Fibroblast of skin of right quadriceps (primary cell): ENCODE measurements at places on chromosomes 1 and 21.

DNA sequence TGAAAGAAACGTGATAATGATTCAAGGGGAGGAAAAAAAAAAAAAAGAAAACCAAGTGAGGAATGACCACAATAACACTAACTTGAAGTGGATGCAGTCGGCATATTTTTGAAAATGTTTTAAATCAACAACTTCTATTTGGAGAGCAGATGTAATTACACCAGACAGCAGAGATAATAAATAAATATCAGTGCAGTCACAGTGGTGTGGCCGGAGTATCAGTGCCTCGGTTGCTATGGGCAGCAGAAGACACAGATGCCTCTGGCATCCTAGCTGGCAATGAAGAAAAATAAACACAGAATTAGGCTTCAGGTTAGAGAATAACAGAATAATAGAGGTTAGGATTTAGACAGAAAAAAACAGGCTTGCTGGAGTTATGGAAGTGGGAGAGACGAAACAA is 888.3 kb downstream of the LTN1 start:
- no peak for DNase-seq

DNA sequence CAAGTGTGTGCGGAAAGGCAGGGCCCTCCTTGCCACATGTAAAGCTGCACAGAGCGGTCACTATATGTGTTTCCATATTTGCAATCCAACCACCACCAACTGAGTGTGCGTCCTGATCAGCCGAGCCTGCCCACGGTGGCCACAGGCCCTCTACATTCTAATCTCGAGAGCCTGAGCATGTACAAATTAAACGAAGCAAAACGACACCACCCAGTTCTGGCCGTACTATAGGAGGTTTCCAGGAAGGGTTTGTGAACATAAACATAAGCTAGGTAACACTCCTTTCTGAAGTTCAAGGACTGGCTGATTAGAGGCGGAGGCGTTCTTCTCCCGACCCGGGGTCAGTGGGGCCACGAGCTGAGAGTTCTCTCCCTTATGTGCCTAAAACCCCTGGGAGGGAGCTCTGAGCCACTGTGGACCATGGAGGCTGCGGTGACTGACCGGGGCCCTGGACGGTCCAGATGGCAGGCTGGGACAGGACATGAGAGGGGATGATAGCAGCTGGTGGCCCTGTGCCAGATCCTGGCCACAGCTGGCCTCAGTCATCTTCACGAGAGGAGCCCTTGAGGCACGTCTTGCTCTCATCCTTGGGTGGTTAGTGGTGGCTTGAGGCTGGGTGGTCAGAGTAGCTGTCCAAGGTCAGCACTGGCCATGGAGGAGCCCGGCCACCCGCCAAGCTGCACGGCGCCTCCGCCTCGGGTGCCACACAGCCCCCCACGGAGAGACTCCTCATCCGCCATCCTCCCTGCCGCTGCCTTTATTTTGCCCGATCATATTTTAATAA is 39.1 kb upstream of the TRAPPC10 start:
- no peak for DNase-seq

GRCh38 chr1:169844941-169845608 is 48.6 kb downstream of the SCYL3 start:
- peak; percentile 8 for DNase-seq

- DNase-seq = peak; percentile 86
These were observed 14.0 kb downstream of the RNF187 start for GRCh38 chr1:228500901-228501871.

DNA sequence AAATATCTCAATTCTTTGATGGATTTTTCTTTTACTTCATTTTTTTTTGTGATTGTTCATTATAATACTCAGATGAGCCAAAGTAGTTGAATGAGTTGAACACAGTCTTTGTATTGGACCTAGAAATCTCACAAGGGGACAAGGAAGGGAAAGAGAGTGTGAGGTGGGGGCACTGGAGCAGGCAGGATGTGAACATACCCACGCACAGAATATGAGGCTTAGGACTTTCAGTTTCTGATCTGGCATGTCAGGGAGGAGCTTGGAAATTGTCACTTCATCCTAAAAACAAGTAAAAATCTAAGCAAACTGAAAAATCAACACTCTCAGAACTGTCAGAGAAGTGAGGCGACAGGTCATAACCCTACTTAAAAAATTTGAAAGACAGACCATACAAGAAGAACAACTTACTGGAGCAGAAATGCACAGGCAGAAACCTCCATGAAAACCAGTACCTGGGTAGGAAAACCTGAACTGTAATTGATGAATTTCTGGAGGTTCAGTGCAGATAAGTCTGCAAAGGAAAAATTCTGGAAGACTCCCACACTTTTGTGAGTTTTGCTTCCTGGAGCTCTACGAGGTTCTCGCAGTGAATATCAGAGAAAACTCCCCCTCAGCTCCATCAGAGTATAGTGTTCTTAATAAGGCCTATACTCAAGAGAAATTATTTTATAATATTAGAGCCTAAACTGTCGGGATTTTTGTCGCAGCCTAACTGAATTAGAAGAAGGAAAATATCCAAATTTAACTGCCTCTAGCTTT is 3.6 kb upstream of the PTGS2 start:
- no peak for DNase-seq

DNA sequence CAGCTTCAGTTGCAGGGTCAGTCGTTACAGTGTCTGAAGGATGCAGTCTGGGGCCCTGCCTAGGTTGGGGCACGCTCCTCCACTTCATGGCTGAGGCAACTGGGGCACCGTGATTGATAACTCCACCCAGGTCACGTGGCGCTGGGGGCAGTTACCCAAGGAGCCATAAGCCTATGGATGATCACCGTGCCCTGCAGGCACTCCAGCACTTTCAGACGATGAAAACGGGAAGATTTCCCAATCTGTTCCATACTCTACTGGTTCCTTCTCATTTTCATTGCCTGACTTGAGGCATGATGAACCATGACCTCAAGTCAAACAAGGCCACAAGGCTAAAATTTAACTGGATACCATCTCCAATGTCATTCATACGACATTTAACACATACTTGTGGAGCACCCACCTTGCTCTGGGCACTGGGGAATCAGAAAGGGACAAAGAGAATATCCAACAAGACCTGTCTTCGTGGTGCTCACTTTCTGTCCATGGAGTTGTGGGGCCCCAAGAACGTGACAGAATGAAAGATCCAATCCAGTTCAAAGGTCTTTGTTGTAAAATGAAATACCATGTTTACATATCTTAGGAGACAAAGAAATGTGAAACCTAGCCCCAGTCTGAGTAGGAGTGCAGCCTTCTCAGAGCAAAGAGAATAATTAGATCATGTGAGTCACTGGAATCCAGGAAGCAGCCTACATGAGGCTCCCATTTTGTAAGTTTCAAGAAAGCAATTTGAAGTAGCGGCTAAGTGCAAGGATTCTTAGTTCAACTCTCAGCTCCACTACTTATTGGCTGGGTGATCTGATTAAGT is 39.4 kb upstream of the SPOCD1 start:
- DNase-seq = peak; percentile 56

DNA sequence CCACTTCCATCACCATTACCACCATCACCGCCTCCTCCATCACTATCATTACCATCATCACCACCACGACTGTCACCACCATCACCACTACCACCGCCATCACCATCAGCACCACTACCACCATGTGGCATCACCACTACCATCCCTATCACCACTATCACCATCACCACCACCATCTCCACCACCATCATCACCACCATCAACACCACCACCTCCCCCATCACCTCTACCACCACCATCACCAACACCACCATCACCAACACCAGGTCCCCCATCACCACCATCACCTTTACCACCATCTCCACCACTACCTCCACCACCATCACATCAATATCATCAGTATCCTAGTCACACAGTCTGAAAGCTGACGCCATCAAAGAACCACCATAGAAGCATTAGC is 39.9 kb upstream of the RIPK4 start:
- DNase-seq = no peak

GRCh38 chr1:210674151-210674550 is 345.4 kb downstream of the HHAT start:
- DNase-seq = no peak

DNA sequence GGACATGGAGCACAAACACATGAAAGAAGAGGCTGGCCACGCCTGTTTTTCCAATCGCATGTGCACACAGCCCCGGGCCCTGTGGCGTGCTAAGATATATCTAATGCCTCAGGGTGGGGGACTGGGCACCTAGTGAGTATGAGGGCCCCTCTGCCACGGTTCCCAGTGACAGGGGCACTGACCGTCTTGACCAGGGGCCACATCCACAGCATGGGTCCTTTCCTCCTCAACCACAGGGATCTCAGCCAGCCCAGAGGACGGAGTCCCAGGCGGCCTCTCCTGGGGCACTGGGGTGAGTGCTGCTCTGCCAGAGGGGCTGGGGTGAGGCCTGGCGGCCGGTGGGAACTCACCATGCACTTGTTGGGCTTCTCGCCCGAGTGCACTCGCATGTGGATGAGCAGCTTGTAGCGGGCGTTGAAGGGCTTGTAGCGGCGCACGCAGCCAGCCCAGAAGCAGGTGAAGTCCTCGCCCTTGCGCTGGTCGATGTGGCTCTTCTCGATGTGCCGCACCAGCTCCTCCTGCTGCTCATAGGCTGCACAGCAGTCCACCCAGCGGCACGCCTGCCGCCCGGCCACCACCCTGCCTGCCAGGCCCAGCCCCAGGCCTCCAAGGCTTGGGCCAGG is 134.7 kb downstream of the DMRTB1 start:
- no peak for DNase-seq

DNA sequence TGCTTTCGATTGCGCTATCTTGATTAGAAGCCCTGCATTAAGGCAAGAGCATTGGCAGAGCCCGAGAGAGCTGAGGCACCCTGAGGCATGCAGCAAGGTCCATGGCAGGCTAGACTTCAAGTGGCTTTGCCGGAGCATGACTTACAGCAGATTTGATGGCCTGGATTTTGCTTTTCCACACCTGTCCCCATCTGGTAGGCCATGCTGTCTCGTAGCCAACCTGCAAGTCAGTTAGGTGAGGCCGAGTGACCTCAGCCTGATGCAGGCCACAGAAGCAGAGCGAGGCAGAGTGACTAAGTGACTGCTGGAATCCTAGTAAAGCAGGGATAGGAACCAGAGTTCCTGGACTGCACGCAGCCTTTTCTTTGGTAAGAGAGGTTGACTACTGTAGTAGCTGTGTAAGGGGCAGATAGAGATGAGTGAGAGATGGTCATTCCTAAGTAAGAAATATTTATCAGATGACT is 148.9 kb downstream of the PBX1 start:
- DNase-seq = peak; percentile 78

- no peak for DNase-seq
These were observed 16.9 kb upstream of the PTTG1IP start for GRCh38 chr21:44890338-44890931.

DNA sequence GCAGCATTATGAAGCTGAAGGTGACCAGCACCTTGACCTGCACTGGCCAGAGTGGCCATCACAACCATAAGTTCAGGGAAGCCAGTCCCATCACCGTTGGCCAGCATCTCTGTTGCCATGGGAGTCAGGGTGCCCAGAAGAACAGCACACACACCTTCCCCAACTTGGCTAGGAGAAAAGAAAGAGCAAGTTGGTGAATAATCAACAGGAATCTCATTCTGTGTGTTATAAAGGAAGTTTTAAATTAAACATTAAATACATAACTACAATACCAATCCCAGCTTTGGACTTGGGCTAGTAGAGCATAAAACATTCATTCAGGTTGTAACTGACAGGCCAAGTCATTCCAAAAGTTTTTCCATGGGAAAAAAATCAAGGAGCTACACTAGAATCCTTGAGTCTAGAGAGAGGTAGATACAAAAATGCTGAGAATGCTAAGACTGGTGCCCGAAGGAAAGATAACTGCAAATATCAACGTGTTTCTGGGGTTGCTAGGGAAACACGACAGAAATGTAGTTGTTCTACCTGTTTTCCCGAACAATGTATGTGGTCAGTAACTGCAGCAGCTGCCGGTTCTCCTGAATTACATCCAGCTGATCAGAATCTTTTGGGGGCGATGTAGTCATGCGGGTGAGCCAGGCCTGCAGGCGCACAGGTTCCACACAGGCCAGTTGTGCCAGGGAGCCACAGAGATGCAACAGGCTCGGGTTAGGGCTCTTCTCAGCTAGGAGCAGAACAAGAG is 45.6 kb downstream of the UBR4 start:
- DNase-seq = no peak

DNA sequence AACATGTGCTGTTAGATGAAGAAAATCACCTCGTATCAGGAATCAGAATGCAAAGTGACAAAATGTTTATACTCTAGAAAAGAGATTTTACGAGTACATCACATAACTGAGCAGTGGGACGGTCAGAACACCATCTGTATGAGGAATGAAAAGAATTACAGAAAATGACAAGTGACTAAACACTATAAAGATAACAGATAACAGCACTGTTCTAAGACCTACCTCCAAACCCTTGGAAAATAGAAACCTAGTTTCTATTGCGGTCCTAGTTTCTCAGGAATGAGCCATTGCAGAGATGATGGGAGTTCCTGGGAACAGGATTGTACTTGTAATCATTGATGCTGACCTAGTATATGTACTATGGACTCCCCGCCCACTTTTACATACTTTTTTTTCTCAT is 839.4 kb upstream of the ADAMTS5 start:
- no peak for DNase-seq

DNA sequence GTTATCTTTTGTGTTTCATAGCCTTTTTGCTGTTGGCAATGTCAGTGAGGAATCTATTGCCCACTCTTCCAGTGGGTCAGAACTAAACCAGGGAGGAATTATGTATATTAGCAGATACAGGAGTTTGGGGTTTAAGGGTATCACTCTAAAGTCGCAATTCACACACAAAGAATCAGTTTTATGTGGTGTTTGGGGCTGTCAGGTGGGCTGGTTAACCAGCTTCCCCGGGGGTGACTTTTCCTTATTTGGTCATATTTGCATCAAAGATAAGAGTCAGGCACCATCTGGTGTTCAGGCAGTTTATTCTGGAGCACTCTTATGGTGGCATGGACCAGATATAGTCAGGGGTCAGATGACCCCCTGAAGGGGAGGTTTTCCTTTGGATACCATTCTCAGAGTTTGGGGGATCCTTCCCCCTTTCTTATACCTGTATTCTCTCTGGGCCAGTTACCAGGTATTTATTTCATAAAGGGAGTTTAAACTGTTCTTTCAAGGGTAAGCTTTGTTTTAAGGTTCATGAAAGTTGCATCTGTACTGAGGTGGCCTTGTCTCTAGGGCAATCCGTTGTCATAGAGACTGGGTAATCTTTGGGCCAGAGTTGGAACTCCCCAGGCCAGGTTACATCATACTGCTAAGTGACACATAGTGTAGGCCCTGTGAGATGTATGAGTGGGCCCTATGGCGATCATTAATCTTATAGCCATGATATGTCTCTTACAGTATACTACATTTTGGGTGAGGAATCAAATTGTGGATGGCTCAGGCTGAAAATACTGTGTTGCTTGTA is 148.2 kb downstream of the RWDD3 start:
- no peak for DNase-seq

GRCh38 chr1:55775007-55775406 is 559.8 kb upstream of the USP24 start:
- peak; percentile 62 for DNase-seq
